Body of pancreas (tissue), 4 donors: ENCODE measurements at places on chromosomes 4 and X.

DNA sequence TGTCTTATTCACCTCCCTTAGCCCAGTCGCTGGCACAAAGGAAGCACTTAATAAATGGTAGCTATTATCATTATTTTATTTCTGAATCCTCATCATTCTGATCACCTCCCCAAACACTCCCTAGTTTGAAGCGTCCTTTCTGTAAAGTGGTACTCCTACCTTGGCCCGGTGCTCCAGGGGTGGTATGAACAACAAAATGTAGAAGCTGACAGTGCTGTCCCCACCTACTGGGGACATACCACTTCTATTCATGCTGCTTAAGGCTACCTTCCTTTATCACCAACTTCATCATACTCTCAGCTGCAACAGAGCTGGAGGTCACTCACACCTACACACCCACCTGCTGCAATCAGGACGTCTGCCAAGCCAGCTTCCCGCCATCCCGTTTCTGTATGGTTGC lies 40.8 kb upstream of the APLN start:
- no peaks in the 10 kb centered on the region for H3K36me3 ChIP-seq
- no peaks in the 10 kb centered on the region for H3K4me1 ChIP-seq
- no peak overlapping the region for H3K4me3 ChIP-seq
- no peak overlapping the region for H3K27ac ChIP-seq
- no peaks in the 10 kb centered on the region for H3K27me3 ChIP-seq

DNA sequence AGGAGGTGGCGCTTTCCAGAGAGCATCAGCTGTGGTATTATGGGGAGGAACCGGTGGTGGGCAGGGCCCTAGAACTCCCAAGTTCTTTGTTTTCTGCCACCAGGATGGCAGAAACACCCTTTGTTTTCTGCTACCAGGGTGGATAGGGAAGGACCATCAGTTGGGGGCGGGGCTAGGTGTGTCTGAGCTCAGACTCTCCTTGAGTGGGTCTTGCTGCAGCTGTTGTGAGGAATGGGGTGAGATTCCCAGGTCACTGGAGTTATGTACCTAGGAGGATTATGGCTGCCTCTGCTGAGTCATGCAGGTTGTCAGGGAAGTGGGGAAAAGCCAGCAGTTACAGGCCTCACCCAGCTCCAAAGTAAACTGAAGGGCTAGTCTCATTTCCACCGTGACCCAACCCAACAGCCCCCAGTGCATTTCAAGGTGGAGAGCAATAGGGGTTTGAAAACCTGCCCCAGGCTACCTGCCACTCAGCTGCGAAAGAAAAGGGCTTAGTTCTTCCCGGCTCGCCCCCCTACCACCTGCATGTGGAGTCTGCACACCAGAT lies 167.8 kb upstream of the FAM241A start:
- no peaks in the 10 kb centered on the region for H3K4me1 ChIP-seq
- no peak overlapping the region for H3K27ac ChIP-seq
- H3K36me3 ChIP-seq = no peaks in the 10 kb centered on the region
- H3K4me3 ChIP-seq = no peak overlapping the region
- no peak for DNase-seq

GRCh38 chr4:89294573-89295269 lies 12.9 kb downstream of the GPRIN3 start:
- H3K4me1 ChIP-seq = peaks cover 68% of the 10 kb centered on the region
- no peaks in the 10 kb centered on the region for H3K27me3 ChIP-seq
- H3K27ac ChIP-seq = peak overlapping the region; percentile 93

GRCh38 chr4:177393236-177393635 lies 49.0 kb downstream of the AGA start:
- H3K36me3 ChIP-seq = no peaks in the 10 kb centered on the region
- DNase-seq = no peak
- no peak overlapping the region for H3K27ac ChIP-seq
- no peaks in the 10 kb centered on the region for H3K27me3 ChIP-seq
- no peaks in the 10 kb centered on the region for H3K4me1 ChIP-seq

DNA sequence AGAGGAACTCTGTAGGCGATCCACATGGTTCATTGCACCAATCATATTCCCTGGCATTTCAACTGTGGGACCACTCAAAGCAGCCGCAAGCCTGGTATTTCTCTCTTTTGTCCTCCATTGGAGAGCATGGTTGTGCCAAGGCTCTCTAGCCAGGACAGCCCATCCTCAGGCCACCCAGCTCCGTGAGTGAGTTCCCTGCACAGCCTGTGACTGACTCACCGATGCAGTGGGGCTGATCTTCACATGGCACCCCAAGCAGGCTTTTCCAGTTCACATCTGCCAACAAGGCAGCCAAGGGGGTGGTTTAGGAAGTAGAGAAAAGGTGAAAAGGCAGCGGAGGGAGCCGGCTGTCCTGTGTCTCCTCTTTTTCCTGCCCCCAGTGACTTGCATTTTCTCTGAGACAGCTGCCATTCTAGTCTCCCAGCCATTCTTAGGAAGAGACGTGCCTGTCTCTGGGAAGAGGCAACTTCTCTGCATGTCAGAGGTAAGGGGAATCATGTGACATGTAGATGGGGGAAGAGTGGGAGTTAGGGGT lies 69.2 kb downstream of the MID1IP1 start:
- H3K4me1 ChIP-seq = peaks cover 16% of the 10 kb centered on the region
- no peak for DNase-seq
- H3K27ac ChIP-seq = no peak overlapping the region

GRCh38 chr4:126004941-126005340 lies 690.2 kb downstream of the FAT4 start:
- no peaks in the 10 kb centered on the region for H3K36me3 ChIP-seq
- H3K27ac ChIP-seq = no peak overlapping the region
- no peak overlapping the region for H3K4me3 ChIP-seq
- H3K27me3 ChIP-seq = no peaks in the 10 kb centered on the region
- H3K4me1 ChIP-seq = no peaks in the 10 kb centered on the region
- no peak for DNase-seq

DNA sequence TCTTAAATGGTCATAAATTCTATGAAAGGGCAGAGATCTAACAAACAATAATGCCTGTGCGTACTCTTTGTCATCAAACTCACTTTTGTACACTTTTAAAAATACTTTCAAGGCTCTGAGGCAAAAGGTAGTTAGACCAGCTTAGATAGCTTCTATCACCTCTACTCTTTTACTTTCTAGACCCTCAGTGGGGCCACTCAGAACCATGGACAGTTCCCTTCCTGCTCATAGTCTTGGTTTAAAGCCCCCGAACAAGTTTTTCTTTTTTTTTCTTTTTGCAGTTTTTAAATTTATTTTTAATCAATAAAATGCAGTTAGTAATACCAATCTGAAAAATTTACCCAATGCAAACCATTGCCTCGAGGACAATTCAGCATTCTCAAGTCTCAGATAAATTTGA lies 460.5 kb upstream of the CNKSR2 start:
- H3K36me3 ChIP-seq = no peaks in the 10 kb centered on the region
- H3K27me3 ChIP-seq = no peaks in the 10 kb centered on the region
- no peak for DNase-seq
- H3K27ac ChIP-seq = no peak overlapping the region
- H3K4me3 ChIP-seq = no peak overlapping the region

- no peak for DNase-seq
- no peaks in the 10 kb centered on the region for H3K36me3 ChIP-seq
- no peaks in the 10 kb centered on the region for H3K27me3 ChIP-seq
- no peak overlapping the region for H3K27ac ChIP-seq
Observed at GRCh38 chrX:100948557-100948956, 19.8 kb upstream of the XKRX start.

DNA sequence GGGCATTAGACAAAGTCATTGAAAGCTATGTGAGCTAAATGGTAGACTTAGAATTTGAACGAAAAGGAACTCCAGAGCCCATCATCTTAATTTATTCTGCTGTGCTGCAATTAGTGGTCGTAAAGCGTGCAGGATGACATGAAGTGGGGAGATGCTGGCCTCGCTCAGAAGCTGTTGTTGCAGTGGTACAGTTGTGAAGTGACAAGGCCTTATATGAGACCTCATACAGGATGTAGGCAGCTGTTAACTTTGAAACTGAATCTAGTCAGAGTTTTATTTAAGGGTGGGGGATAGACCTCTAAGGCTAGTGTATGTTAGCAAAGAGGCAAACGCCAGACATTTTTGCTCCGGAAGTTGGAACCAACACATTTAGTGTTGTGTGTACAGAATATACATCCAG lies 13.4 kb downstream of the KLF3 start:
- H3K36me3 ChIP-seq = peaks cover 12% of the 10 kb centered on the region
- no peaks in the 10 kb centered on the region for H3K27me3 ChIP-seq
- no peak overlapping the region for H3K4me3 ChIP-seq
- no peak for DNase-seq
- no peak overlapping the region for H3K27ac ChIP-seq
- H3K4me1 ChIP-seq = peaks cover 51% of the 10 kb centered on the region

GRCh38 chr4:173420324-173420752 lies 21.4 kb upstream of the SCRG1 start:
- no peaks in the 10 kb centered on the region for H3K27me3 ChIP-seq
- H3K36me3 ChIP-seq = no peaks in the 10 kb centered on the region
- no peak overlapping the region for H3K4me3 ChIP-seq
- DNase-seq = no peak
- H3K27ac ChIP-seq = no peak overlapping the region

GRCh38 chr4:89551191-89551590 lies 243.6 kb upstream of the GPRIN3 start:
- no peaks in the 10 kb centered on the region for H3K36me3 ChIP-seq
- no peak overlapping the region for H3K4me3 ChIP-seq
- no peaks in the 10 kb centered on the region for H3K27me3 ChIP-seq
- H3K27ac ChIP-seq = no peak overlapping the region
- H3K4me1 ChIP-seq = no peaks in the 10 kb centered on the region

GRCh38 chr4:146023334-146023967 lies 84.8 kb upstream of the ZNF827 start:
- no peaks in the 10 kb centered on the region for H3K36me3 ChIP-seq
- no peaks in the 10 kb centered on the region for H3K4me1 ChIP-seq
- no peak overlapping the region for H3K27ac ChIP-seq
- DNase-seq = no peak
- H3K4me3 ChIP-seq = no peak overlapping the region

DNA sequence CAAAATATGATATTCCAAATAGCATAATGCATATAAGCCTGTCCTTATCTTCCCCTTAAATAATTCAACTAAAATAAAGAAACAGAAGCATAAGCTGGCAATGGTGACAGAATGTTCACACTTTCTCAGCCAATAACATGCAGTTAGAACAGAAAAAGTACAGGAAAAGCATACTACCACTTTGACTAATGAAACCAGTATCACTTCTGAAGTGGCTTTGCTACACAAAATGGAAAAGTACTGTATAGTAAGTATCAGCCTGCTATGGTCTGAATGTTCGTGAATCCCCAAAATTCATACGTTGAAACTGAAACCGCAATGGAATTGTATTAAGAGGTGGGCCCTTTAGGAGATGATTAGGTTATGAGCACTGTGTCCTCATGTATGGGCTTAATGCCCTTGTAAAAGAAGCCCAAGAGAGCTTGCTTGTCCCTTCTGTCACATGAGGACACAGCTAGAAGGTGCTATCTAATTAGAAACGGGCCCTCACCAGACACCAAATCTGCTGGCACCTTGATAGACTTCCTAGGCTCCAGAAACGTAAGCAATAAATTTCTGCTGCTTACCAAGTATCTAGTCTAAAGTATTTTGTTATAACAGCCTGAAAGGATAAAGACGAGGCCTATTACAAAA lies 102.6 kb downstream of the PRDM5 start:
- H3K36me3 ChIP-seq = no peaks in the 10 kb centered on the region
- H3K4me3 ChIP-seq = no peak overlapping the region
- no peaks in the 10 kb centered on the region for H3K27me3 ChIP-seq
- no peak for DNase-seq

- no peaks in the 10 kb centered on the region for H3K36me3 ChIP-seq
- no peak for DNase-seq
- H3K27me3 ChIP-seq = no peaks in the 10 kb centered on the region
- H3K4me1 ChIP-seq = no peaks in the 10 kb centered on the region
- H3K27ac ChIP-seq = no peak overlapping the region
Observed at GRCh38 chr4:156515295-156515694, 456.3 kb downstream of the PDGFC start.

DNA sequence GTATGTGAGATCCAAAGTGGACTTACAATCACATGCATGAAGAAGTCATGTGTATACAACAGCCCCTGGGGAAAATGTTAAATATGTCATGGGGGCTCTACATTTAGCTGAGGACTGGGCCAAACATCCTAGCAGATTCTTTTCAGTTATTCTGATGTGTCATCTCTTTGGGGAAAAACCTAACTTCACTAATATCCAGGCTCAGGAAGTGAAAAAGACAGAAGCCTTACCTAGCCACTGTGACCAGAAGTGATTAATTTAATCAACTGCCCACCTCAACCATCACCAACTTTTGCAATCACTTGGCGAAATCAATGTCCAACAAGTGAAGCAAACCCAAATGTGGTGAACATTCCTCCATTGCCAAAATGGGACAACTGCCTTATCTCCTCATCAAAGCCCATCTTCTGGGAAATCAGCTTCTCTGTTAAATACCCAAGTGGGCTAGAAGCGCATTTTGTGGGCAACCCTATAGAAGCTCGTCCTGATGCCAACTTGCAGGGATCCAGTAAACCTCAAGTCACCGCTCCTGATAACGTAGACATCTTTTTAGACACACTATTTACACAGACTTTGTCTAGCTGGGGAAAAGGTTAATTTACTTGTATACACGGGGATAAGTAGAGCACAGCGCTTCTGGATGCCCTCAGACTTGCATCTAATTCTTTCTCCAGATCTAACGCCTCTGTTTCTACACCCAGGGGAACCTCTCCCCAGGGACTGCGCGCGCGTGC lies 1.4 kb upstream of the HHIP start:
- H3K36me3 ChIP-seq = no peaks in the 10 kb centered on the region
- H3K27me3 ChIP-seq = peaks cover 7% of the 10 kb centered on the region
- no peak overlapping the region for H3K4me3 ChIP-seq
- H3K4me1 ChIP-seq = peaks cover 18% of the 10 kb centered on the region
- H3K27ac ChIP-seq = peak overlapping the region; percentile 76

DNA sequence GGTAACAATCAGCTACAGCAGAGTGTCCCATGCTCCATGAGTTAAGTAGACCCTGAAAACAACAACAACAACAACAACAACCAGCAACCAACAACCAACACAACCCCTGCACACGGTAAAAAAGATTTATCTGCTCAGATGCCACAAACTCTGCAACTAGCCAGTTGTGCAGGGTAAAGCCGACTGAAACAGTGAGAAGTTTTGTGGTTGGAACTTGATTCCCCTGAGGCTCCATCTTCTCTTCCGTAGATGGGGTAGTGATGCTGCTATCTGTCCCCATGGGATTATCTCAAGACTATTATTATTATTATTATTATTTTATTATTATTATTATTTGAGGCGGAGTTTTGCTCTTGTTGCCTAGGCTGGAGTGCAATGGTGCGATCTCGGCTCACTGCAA lies 50.6 kb upstream of the RAPGEF2 start:
- no peak overlapping the region for H3K4me3 ChIP-seq
- no peak overlapping the region for H3K27ac ChIP-seq
- no peaks in the 10 kb centered on the region for H3K27me3 ChIP-seq
- DNase-seq = no peak
- no peaks in the 10 kb centered on the region for H3K36me3 ChIP-seq
- peaks cover 11% of the 10 kb centered on the region for H3K4me1 ChIP-seq

GRCh38 chrX:129961180-129962083 lies 21.0 kb upstream of the BCORL1 start:
- peak; percentile 76 for DNase-seq
- no peak overlapping the region for H3K4me3 ChIP-seq
- no peaks in the 10 kb centered on the region for H3K27me3 ChIP-seq
- H3K4me1 ChIP-seq = peaks cover 14% of the 10 kb centered on the region
- H3K36me3 ChIP-seq = no peaks in the 10 kb centered on the region
